Activated T-helper 1 cell treated with anti-CD3 and anti-CD28 coated beads, Interleukin-12 subunit alpha, Interleukin-12 subunit beta, Interleukin-2, Interleukin-4 antibody, amounts not matched to agents 30 ng/mL and 10 ng/mL and 1 ng/mL, durations not matched to agents 14 hours and 24 hours and 36 hours (primary cell): ENCODE measurements at places on chromosomes 5 and 9.

DNA sequence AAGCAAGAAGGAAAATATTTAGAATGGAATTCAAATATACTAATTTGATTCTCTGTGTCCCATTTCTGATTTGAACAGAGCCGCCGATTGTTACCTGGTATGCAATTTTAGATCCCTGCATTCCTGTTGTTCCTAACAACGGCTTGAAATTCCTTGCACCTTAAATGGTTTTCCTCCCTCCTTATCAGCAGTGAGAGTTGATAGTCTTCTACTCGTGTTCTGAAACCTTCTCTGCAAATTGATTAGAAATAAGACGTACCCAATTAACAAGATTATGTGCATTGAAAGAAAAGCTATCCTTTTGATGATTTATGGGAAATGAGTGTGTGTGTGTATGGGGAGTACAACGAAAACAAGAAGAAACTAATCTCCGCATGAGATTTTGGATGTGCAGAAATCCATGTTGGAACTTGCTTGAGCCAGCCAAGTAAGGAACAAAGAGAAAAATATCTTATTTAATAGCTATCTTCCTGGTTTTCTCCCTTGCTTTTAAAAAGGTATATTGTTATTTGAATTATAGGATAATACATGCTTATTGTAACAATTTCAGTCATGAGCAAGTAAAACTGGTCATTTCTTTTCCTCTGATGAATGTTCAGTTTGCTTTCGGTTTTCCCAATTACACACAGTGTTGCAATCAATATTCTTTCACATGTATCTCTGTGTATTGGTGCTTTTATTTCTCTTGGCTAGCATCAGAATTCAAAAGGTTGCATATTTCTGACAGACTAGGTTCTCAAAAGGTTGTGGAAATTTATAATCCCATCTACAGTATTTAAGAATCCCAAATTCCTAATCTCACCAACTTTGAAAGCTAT, 211.1 kb upstream of the ACTBL2 start:
- no peak for DNase-seq
- no peaks in the 10 kb centered on the region for H3K4me1 ChIP-seq
- no peak overlapping the region for H3K4me3 ChIP-seq
- H3K27me3 ChIP-seq: peaks cover 2% of the 10 kb centered on the region
- no peak overlapping the region for H3K27ac ChIP-seq
- no peaks in the 10 kb centered on the region for H3K36me3 ChIP-seq

GRCh38 chr9:4879115-4879558, 86.4 kb downstream of the RCL1 start:
- no peak for DNase-seq
- no peak overlapping the region for H3K27ac ChIP-seq
- H3K27me3 ChIP-seq: no peaks in the 10 kb centered on the region
- peaks cover 10% of the 10 kb centered on the region for H3K36me3 ChIP-seq
- no peak overlapping the region for H3K4me3 ChIP-seq

DNA sequence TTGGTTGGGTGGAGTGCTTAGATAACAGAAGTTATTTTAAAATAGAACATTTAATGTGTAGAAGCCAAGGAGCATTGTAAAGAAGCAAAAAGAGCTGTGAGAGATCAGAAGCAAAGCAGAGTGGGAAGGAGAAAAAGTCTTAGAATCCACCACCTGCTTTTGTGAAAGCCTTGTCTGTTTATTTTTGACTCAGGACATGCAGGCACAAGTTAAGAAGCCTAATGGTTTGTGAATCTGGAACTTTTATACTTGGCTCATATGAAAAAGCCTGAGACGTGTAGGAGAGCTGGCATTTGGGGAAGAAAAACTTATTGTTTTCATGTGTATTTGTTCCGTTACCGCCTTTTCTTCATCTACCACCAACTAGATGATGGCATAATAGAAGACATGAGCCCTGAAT, 38.5 kb upstream of the ITGA2 start:
- peaks cover 1% of the 10 kb centered on the region for H3K27me3 ChIP-seq
- no peak for DNase-seq
- peaks cover 19% of the 10 kb centered on the region for H3K4me1 ChIP-seq
- H3K4me3 ChIP-seq: no peak overlapping the region

DNA sequence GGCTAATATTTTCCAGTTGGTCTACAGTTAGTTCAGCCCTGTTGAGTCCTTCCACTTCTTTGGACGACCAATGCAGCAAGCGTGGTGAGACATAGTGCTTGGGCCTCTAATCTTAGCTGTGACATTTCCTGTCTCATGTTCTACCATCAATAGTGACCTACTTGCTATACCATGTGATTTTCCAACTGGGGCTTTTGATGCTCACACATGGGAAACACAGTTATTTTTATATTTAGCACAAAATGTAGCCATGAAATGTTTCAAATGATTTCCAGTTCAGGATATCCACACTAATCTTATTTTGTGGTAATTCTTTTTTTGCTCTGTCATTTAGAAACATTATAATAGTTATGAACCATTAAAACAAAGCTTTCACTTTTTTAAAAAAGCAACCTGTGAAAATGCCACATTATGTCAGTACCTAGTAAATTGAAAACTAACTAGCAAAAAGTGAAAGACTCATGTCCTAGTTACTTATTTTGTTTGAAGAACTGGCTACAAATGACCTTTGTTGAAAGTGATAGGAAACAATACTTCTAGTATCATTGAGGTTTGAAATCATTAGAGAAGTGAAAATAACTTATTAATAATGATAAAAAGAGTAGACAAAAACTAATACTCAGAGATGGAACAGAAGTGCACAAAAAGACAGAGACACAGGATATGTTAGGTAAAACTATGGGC, 18.3 kb downstream of the MARCHF3 start:
- no peak overlapping the region for H3K27ac ChIP-seq
- no peak overlapping the region for H3K4me3 ChIP-seq
- H3K4me1 ChIP-seq: peaks cover 22% of the 10 kb centered on the region
- no peaks in the 10 kb centered on the region for H3K27me3 ChIP-seq

DNA sequence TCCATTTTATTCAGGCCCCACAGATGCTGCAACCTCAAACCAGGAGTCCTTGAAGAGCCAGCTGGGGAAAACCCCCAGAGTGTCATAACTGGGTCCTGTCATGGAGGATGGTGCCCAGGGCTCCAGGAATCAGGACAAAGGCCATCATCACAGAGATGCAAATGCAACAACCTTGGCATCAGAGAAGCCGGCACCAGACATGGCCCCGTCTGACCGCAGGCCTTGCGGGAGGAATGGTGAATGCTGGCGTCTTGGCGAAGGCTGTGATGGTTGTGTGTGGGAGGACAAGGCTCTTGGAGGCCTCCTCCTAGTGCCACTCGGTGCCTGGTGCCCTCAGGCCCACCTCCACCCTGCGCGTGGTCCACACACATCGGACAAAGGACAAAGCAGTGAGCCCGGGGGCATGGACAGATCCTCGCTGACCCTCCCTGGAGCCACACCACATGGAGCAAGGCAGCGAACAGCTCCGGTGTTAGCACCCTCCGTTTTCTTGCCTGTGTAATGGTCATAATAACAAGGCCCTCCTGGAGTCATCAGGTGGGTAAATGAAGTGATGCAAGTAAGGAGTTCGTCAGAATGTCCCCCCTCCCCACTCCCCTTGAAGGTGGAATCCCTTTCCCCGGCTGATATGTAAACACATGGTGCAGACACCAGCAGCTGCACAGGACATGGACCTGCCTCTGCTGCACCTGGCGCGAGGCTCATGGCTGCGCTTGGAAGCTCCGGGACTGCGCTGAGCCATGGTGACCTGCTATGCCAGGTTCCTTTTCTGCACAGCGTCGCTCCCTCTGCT, 380.7 kb downstream of the IRX2 start:
- H3K4me1 ChIP-seq: no peaks in the 10 kb centered on the region
- no peaks in the 10 kb centered on the region for H3K36me3 ChIP-seq
- no peak for DNase-seq
- no peak overlapping the region for H3K4me3 ChIP-seq

- no peak overlapping the region for H3K27ac ChIP-seq
- H3K4me3 ChIP-seq: no peak overlapping the region
- DNase-seq: no peak
These were observed 255.5 kb downstream of the CDK5RAP2 start for GRCh38 chr9:120324461-120324860.

DNA sequence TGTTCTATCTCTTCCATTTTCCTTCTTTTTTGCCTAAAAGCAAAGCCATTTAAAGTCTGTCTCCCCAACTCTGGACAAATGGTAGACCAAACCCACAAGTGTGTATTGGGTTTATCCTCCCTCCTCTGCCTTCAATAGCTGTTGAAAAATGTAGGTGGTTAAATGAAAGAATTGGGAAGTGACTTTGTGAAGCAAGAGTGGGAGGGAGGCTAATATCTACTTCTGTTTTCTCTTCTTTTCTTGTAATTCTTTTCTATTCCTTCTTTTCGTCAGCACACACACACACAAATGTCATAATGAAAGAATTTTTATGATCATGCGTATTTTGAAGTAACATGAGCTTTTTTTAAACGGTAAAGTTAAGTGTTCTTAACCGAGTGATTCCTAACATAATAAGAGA, 3.8 kb downstream of the CCDC152 start:
- H3K27me3 ChIP-seq: peaks cover 10% of the 10 kb centered on the region
- DNase-seq: no peak
- no peaks in the 10 kb centered on the region for H3K36me3 ChIP-seq
- H3K4me3 ChIP-seq: no peak overlapping the region
- H3K4me1 ChIP-seq: peaks cover 10% of the 10 kb centered on the region

DNA sequence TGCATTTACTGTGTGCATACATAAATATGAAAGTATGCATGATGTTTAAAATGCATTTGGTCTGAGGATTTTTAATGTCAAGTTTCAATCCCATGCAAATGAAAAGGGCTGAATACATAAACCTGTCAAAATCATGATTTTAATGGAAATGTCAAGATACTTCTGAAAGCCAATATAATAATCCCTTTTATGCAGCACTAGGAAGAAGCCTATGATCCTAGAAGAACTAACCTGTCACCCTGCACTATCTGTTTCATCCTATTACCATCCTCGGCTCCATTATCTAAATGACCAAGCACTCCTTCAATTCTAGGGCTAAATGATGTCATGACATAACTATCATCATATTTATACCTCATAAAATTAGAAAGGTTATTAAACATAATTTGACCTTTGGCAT, 2229.4 kb upstream of the WWC1 start:
- no peaks in the 10 kb centered on the region for H3K4me1 ChIP-seq
- no peaks in the 10 kb centered on the region for H3K27me3 ChIP-seq

DNA sequence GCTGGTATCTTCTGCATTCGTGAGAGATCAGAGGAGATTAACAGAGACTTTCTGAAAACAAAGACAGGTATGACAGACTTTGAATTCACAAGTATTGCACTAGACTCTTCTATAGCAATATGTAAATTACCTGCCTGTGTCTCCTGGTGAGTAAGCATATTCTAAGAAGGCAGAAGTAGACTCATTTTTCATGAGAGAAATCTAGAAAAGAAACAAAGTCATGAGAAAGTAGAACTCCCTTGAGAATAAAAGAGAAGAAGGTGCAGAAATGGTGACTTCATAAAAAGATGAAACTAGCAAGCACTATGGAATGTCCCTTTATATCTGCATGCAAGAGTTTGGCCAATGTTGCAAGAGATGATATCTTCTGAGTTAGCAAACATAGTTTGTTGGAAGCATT, 419.8 kb downstream of the DMRT2 start:
- no peak for DNase-seq
- no peaks in the 10 kb centered on the region for H3K36me3 ChIP-seq
- no peaks in the 10 kb centered on the region for H3K4me1 ChIP-seq
- no peaks in the 10 kb centered on the region for H3K27me3 ChIP-seq
- H3K27ac ChIP-seq: no peak overlapping the region
- H3K4me3 ChIP-seq: no peak overlapping the region

- H3K4me3 ChIP-seq: no peak overlapping the region
- no peak for DNase-seq
- peaks cover 7% of the 10 kb centered on the region for H3K27me3 ChIP-seq
- peaks cover 48% of the 10 kb centered on the region for H3K4me1 ChIP-seq
- H3K27ac ChIP-seq: no peak overlapping the region
These were observed 38.3 kb downstream of the ANKRD33B start for GRCh38 chr5:10602031-10602806.

DNA sequence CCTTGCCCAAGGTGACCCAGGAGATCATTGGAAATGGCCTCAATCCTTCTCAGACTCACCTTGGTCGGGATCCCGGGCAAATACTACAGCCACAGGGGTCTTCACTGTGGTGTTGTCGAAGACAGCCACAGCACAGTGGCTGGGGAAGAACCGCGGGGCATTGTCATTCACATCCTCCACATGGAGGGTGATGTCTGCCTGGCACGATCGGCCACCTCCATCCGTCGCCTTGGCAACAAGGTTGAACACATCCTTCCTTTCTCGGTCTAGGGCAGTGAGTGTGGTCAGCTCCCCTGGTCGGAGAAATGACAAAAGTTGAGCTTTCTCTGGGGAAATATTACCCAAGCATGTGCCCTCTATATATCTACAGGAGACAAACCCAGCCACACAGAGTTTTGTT, 56.8 kb downstream of the FAT2 start:
- no peaks in the 10 kb centered on the region for H3K4me1 ChIP-seq
- no peak for DNase-seq
- no peaks in the 10 kb centered on the region for H3K36me3 ChIP-seq
- H3K27me3 ChIP-seq: peaks cover 4% of the 10 kb centered on the region

GRCh38 chr9:86452201-86452828, 98.1 kb upstream of the TUT7 start:
- no peaks in the 10 kb centered on the region for H3K36me3 ChIP-seq
- H3K27ac ChIP-seq: no peak overlapping the region
- no peak overlapping the region for H3K4me3 ChIP-seq
- H3K27me3 ChIP-seq: no peaks in the 10 kb centered on the region

GRCh38 chr9:99127356-99128132, 22.6 kb downstream of the TGFBR1 start:
- no peak for DNase-seq
- H3K27ac ChIP-seq: peak overlapping the region; percentile 72
- H3K36me3 ChIP-seq: peaks cover 47% of the 10 kb centered on the region
- peaks cover 82% of the 10 kb centered on the region for H3K4me1 ChIP-seq

DNA sequence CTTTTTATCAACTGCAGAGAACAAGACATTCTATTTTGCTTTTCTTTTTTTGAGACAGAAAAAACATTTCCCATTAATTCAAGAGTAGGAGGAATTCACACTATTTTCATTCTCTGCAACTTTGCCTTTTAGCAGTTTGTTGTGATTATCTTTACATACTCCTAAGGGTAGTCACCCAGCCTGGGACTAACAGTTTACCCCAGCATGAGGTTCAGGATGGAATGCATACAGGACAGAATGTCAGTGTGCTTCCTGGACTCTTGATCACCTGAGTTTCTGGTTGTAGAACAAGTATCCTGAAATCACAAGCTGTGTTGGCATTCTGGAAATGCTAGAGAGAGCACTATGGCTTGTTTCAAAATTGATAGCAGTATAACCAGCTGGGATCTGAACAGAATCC, 368.1 kb downstream of the KIF4B start:
- no peaks in the 10 kb centered on the region for H3K36me3 ChIP-seq
- no peaks in the 10 kb centered on the region for H3K4me1 ChIP-seq
- no peak for DNase-seq
- no peak overlapping the region for H3K4me3 ChIP-seq
- no peaks in the 10 kb centered on the region for H3K27me3 ChIP-seq

GRCh38 chr9:126057121-126057825, 269.4 kb upstream of the MVB12B start:
- H3K36me3 ChIP-seq: no peaks in the 10 kb centered on the region
- peaks cover 4% of the 10 kb centered on the region for H3K27me3 ChIP-seq
- H3K4me1 ChIP-seq: no peaks in the 10 kb centered on the region
- no peak overlapping the region for H3K4me3 ChIP-seq

- H3K27ac ChIP-seq: peak overlapping the region; percentile 90
- H3K4me3 ChIP-seq: peak overlapping the region; percentile 37
- H3K36me3 ChIP-seq: peaks cover 40% of the 10 kb centered on the region
- H3K4me1 ChIP-seq: peaks cover 78% of the 10 kb centered on the region
- peaks cover 3% of the 10 kb centered on the region for H3K27me3 ChIP-seq
- peak; percentile 38 for DNase-seq
These were observed 4.2 kb downstream of the CCNI2 start for GRCh38 chr5:132751444-132751843.

- no peak for DNase-seq
- H3K4me3 ChIP-seq: no peak overlapping the region
- H3K27me3 ChIP-seq: peaks cover 2% of the 10 kb centered on the region
- no peaks in the 10 kb centered on the region for H3K36me3 ChIP-seq
These were observed 76.9 kb downstream of the CDH6 start for GRCh38 chr5:31270396-31270795.
